AML-193 (cell line): ENCODE measurements at places on chromosomes 13 and 19.

DNA sequence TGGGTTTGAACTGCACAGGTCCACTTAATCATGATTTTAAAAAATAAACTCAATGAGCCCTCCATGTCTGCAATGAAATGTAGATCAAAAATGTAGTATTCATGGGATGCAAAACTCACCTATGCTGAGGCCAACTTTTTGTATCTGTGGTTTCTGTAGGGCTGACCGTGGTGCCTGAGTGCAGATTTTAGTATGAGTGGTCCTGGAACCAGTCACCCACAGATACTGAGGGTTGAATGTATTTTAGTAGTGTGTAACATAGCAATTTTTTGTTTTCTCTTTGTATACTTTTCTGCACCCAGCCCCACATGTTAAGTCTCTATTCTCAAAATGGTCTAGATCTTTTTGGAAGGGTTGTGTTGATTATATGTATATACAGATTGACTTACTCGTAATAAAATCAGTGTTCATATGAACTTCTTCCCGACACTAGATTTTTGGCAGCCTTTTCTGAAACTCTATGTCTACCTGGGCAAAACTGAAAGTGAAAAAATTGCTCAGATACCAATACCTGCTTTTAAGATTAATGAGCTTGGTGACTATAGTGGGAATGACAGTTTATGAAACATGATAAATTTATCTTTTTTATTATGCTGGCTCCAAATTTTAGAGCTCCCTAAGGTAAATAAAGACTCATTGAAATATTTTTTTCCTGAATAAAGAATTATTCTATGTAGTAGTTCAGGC is 51.6 kb downstream of the DNAJC15 start:
- DNase-seq, result no peak

DNA sequence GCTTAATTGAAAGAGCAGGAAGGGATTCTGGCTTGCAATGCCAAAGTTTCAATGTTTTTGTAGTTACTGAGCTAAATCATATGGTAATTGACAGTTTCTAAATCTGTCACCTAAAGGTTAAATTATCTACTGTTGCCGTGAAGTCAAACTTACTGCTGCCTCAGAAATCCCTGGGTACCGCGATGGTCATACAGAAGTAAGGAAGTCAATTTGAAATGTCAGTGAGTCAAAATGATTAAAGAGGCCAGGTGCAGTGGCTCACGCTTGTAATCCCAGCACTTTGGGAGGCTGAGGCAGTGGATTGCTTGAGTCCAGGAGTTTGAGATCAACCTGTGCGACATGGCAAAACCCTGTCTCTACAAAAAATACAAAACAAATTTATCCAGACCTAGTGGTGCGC is 48.8 kb upstream of the TPM4 start:
- no peak for DNase-seq

- no peak for DNase-seq
These were observed 19.7 kb upstream of the IPO5 start for GRCh38 chr13:97933776-97934175.

DNA sequence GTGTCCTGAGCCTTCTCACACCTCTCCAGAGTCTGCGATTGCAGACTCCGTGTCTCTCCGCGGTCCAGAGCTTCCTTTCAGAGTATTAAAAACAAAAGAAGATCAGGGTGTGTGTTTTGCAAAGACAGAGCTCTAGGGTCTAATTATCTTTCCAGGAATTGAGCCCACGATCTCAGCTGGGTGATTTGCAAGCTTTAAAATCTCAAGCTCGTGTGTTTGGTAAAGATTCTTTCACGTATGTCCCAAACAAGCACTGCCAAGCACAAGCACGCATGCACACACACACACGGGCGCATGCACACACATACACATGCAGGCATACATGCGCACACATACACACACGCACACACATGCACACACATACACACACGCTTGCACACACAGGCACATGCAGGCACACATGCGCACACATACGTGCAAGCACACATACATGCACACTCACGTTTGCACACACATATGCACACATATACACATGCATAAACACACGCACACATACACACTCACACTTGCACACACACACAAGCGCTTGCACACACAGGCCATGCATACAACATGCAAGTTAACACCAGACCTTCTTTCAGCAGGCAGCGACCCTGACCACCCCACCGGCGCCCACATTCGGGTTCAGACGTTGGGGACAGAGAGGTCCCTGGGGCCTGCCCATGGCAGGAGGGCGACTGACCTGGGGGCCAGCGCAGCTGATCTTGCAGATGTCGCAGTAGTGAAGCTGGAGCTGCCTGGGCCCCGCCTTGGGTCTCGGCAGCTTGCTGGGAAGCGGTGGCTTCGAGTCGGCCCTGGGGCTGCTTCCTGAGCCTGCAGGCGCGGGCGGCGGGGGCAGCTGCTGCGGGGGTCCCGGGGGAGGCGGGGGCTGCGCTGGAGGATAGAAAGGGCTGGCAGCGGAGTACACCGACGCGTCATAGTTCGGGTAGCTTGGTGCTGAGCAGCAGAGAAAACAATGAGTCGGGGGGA is 37.9 kb downstream of the ZFR2 start:
- DNase-seq, result no peak

- no peak for DNase-seq
These were observed 4.9 kb upstream of the CLDN10 start for GRCh38 chr13:95547531-95548167.

- peak; percentile 76 for DNase-seq
These were observed 186.2 kb upstream of the GPR12 start for GRCh38 chr13:26946684-26947343.

GRCh38 chr19:15216363-15216762 is 15.6 kb upstream of the NOTCH3 start:
- DNase-seq, result no peak

- no peak for DNase-seq
These were observed 328.6 kb downstream of the SUCLA2 start for GRCh38 chr13:47672245-47673008.

DNA sequence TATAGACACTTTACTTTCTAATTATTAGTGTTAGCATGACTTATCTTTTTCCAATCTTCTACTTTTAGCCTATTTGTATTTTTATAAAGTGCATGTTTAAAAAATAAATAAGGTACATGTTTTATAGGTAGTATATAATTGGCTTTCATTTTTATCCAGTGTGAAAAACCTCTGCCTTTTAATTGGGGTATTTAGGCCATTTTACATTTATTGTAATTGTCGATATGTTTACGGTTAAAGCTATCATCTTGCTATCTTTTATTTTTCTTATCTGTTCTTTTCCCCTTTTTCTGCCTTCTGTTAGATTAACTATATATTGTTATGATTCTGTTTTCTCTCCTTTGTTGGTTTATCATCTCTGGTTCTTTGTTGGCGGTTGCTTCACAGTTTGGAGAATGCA is 9.1 kb downstream of the PROZ start:
- no peak for DNase-seq

GRCh38 chr19:41913538-41914423 is 14.5 kb downstream of the ERFL start:
- DNase-seq, result no peak

DNA sequence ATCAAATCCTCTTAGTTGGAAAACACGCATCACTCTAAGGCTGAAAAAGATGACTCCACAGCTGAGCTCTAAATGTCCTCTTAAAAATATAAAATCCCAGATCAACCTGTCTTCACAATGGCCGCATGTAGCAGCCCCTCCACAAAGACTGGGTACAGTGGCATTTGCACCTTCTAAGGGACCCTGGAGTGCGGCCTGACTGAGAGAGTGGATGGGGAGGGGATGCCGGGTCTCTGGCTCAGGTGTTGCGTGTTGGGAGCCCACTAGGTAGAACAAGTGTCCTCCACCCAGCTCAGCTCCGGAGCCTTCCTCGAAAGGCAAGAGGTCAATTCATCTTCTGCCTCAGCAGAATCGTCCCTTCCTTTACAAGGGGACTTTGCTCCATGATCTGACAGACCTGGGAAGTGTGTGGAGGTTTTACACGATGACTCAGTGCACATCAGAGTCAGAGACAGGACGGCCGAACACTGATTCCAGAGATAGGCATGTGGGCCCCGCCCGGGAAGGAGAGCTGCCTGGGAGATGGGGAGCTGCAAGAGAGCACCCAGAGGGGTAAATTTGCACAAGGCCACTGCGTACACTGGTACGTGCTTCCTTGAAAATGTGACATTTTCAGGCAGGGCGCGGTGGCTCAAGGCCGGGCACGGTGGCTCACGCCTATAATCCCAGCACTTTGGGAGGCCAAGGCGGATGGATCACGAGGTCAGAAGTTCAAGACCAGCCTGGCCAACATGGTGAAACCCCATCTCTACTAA is 23.5 kb upstream of the SLC15A1 start:
- no peak for DNase-seq

DNA sequence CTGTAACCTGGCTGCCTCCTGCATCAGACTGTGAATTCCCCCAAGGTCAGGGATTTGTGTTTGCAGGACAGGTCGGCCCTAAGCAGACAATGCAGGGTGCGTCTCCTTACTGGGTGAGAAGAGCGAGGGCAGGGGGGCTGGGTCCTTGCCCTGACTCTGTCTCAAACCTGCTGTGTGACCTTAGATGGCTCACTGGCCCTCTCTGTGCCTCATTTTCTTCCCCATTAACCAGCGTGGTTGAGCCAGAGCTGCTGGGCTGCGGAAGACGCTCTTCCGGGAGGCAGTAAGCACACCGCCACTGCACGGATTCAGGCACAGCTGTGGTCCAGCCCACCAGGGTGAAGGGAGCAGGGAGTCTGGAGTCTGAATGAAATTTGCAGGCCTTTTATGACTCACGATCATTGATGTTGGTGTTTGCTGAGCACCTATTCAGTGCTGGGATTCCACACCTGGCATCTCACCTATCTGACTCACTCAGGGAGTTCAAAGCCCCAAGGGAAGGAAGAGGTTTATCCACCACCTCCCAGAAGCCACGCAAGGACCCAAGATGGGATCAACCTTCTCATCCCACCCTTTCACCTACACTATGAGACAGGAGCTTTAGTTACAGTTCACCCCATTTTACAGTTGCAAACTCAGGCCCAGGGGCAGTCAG is 2.5 kb downstream of the AKT1S1 start:
- no peak for DNase-seq

DNA sequence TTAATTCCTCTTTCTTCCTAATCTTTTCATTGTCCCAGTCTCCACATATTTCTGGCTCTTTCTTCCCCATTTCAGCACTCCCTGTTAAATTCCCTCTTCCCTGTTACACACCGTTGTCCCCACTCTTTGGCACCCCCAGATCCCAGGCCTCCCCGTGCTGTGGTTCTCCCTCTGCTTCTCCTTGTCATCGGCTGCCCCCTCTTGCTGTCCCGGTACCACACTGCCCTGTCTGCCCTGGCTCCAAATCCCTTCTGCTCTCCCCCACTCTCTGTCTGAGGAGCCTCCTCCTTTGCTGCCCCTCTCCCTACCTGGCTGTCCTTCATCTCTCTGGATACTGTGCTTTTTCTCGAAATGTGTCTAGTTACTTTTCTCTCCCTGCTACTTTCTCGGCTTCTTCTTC is 983 bp downstream of the ZNF415 start:
- no peak for DNase-seq

DNA sequence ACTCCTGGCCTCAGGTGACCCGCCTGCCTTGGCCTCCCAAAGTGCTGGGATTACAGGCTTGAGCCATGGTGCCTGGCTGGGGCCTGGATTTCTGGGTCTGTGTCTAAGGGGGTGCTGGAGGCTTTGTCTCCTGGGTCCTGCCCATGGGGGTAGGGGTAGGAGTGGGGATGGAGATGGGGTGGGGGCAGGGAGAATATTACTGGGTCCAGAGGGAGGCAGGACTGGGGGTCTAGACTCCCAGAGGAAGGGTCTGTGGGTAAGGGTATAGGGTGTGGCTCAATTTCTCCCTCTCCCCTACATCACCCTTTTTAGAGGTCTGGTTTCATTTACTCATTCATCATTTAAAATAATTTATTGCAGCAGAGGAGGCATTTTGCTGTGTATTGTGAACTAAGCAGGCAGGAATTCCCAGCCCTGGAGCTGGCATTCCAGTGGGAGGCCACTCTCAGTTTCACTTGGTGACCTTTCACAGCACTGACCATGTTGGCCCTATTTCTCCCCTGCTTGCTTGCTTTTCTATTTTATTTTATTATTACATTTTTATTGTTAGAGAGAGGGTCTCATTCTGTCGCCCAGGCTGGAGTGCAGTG is 810 bp upstream of the NFKBID start:
- DNase-seq, result no peak

GRCh38 chr13:76019421-76020044 is 383.4 kb downstream of the LMO7 start:
- no peak for DNase-seq

GRCh38 chr13:25874064-25874737 is 177.6 kb downstream of the SHISA2 start:
- no peak for DNase-seq

DNA sequence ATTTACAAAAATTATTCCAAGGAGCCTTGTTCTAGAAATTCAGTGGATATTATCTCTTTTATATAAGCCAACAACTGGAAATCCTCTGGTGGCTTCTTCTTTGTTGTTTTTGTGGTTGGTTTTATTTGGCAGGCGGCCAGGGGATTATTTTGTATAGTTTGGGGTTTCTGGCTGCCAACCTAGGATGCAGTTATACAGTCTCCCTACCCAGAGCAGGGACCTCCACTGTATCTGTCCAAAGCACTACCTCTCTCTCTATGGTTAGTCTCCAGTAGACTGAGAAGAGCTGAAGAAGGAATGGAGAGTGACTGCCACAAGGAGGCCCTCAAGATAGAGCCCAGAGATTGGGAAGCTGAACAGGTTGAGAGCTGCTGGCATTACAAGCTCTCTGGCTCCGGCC is 80.2 kb downstream of the ZAR1L start:
- no peak for DNase-seq

GRCh38 chr13:105773241-105773640 is 762.2 kb downstream of the EFNB2 start:
- DNase-seq, result no peak

GRCh38 chr19:32174386-32175113 is 170.9 kb upstream of the ZNF507 start:
- no peak for DNase-seq

DNA sequence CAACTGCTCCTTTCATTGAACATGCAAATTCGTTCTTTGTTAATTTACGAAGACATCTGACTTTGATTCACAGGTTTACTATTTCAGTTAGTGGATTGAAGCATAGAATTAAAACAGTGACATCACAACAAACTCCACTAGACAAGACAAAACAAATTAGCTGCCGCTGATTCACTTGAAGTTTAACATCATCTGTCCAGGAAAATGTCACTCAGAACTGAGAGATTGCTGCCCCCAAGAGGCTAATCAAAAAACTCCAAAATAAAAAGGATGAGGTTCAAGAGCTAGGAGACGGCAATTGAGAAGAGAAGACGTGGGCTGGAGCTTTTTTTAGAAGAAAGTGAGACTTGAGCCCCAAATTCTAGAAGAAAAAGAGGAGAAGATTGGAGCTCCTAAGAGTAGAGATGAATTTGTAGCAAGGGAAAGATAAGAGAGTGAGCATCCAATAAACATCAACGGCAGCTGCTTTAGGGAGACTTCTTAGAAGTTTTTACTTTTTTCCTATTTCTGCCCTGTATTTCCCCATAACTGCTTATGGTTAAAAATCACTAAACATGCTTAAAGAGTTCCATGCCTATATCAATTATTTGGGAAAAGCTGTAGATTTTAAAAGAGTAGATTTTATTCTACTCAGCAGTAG is 40.8 kb upstream of the TPP2 start:
- peak; percentile 61 for DNase-seq

- no peak for DNase-seq
These were observed 5.9 kb upstream of the GDF15 start for GRCh38 chr19:18379803-18380747.

- DNase-seq, result no peak
These were observed 83.0 kb upstream of the FNDC3A start for GRCh38 chr13:48892688-48893075.
